ENCODE measurements at places on chromosomes 4 and X.
A peak's percentile ranks its signal among the peaks of the same experiment; 100 is the strongest.

DNA sequence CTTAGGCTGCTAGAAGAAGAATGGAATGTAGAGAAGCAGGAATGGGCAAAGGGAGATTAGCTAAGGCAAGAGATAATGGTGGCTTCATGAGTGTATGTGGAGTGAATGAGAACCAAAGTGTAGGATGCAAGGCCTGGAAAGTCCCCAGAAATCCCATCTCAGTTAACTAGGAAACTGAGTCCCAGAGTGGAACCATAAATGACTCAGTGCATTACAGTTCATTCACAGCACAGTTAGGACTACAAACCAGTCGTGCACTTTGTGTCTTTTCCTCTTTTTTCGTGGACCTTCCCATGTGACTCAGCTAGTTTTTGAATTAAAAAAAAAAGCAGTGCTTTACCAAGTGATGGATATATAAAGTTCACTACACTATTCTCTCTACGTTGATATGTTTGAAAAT is 27.7 kb upstream of the REST start:
- DNase-seq: no peak

- no peak for DNase-seq
Measured at GRCh38 chr4:77183777-77184420, 26.9 kb downstream of the CCNG2 start.

DNA sequence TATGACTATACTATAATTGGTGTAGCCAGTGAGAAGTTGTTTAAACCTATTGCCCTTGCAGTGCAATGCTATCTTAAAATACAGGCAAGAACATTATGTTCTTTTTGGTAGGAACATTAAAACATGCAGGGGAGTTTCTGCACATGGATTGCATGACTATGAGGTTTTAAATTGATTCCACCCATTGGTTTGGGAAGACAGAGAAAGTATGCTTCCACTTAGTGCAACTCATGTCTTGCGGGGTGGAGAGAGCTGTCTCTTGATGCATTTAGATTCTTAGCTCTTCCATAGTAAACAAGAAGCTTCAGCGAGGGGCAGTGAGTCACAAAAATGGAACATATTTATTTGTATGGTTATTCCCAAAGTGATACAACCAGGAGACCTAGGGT is 39.5 kb upstream of the RASL11B start:
- DNase-seq: no peak

DNA sequence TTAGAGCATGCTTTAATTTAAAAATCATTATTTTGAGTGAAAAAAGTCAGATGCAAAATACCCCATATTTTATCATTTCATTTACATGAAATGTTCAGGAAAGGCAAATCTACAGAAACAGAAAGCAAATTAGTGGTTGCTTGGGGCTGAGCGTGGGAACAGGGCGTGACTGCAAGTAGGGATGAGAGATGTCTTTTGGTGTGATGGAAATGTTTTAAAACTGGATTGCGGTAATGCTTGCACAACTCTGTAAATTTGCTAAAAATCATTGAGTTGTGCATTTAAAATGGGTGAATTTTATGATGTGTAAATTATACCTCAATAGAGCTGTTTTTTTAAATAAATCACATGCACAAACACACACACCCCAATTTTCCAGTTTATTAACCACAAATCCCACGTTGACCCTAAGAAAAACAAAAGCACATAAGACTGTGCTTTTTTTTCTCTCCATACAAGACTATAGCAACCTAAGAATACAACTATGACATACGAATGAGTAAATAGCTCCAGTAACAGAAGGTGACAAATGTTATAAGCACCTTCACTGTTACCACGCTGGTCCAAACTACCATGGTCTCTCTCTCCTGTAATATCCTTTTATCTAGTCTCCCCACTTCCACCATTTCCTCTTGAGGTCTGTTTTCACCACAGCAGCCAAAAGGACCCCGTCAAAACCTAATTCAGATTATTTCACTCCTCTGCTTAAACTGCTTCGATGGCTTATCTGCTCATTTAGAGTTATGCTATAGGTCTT is 37.2 kb downstream of the FRMD7 start:
- DNase-seq: no peak

- DNase-seq: peak; percentile 33
Measured at GRCh38 chr4:121192480-121192879, 28.4 kb upstream of the TNIP3 start.

GRCh38 chr4:120403296-120403695 is 336.6 kb upstream of the MAD2L1 start:
- DNase-seq: no peak

GRCh38 chrX:34879346-34879745 is 63.2 kb upstream of the FAM47B start:
- DNase-seq: no peak

- no peak for DNase-seq
Measured at GRCh38 chrX:150084496-150085229, 146.4 kb upstream of the EOLA2 start.

DNA sequence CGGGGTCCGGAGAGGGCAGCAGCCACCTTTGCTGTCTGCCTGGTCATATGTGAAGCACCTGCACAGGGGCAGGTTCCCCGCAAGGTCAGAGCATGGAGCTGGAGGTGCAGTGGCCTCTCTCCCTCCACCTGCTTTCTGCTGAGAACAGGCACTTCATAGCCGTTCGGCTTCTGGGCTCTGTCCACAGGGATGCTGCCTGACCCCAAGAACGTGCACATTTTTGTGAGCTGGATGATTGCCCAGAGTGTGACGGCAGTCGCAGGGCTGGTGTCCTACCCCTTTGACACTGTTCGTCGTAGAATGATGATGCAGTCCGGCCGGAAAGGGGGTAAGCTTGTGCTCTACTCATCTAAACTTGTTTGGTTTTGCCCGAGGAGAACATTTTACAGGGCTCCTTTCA is 2.5 kb downstream of the SLC25A4 start:
- no peak for DNase-seq

- no peak for DNase-seq
Measured at GRCh38 chr4:147724468-147725201, 7.3 kb upstream of the ARHGAP10 start.
